ENCODE measurements at places on chromosomes 11 and 22. TPM values are rescaled to one million over a fixed set of nuclear protein-coding genes. Genes with fewer than 3 reads are reported as not detected.

GRCh38 chr11:279040-279965 is 1.1 kb downstream of the NLRP6 start:
- H3K27me3 ChIP-seq: peaks cover 52% of the 10 kb centered on the region
- no peak overlapping the region for H3K4me3 ChIP-seq
- H3K4me1 ChIP-seq: peaks cover 34% of the 10 kb centered on the region
- no peaks in the 10 kb centered on the region for H3K36me3 ChIP-seq
- DNase-seq: peak; percentile 33

GRCh38 chr11:65130631-65131416 is 3.5 kb downstream of the SYVN1 start:
- no peaks in the 10 kb centered on the region for H3K27me3 ChIP-seq
- no peak overlapping the region for H3K4me3 ChIP-seq
- no peak overlapping the region for H3K27ac ChIP-seq
- peak; percentile 5 for DNase-seq
- H3K4me1 ChIP-seq: peaks cover 30% of the 10 kb centered on the region

GRCh38 chr11:61891331-61892084 is at the start of gene FADS3:
Gene FADS3 (minus strand): TSS chr11:61891545. CDS start chr11:61891381, 164 bp downstream.
- H3K27ac ChIP-seq: no peak within 1 kb of the TSS
- peak; percentile 44 for DNase-seq
- no peaks in the 10 kb centered on the region for H3K27me3 ChIP-seq
- peaks cover 28% of the 10 kb centered on the region for H3K4me1 ChIP-seq

DNA sequence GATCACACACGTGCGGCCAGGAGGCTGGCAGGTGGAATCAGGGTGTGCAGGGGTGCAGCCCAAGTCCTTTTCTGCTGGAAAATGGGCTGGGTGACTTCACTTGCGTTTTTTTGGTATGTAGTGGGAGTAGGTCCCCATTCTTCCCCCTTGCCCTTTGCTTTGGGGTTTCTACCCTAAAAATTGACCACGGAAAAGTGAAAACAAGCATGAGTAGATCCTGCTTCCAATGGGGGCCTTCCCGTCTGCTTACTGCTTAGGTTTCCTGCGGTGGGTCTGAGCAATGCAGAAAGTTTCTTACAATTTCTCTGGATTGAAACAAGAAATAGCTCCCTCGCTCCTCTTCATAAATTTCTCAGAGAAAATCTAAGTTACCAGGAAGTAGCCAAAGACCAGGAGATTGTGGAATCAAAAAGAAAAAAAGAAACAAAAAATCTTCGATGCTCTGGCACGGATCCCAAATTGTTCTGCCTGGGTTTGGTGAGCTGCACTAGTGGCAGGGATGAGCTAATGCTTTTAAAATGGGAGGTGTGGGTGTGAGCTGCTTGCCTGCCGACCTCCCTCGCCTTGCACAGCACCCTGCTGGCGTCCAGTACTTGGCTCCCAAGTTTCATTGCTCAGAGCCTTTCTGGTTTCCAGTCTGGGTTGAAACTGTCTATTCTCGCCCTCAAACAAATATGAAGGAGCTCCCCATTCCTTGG is 2.4 kb downstream of the TIMP3 start:
- H3K4me1 ChIP-seq: no peaks in the 10 kb centered on the region
- no peaks in the 10 kb centered on the region for H3K36me3 ChIP-seq
- peaks cover 44% of the 10 kb centered on the region for H3K27me3 ChIP-seq
- H3K4me3 ChIP-seq: no peak overlapping the region
- H3K27ac ChIP-seq: no peak overlapping the region
- no peak for DNase-seq

- peaks cover 22% of the 10 kb centered on the region for H3K36me3 ChIP-seq
- peaks cover 75% of the 10 kb centered on the region for H3K4me1 ChIP-seq
- peak overlapping the region; percentile 2 for H3K4me3 ChIP-seq
- peak overlapping the region; percentile 93 for H3K27ac ChIP-seq
- no peak for DNase-seq
These were observed 5.0 kb upstream of the SH3BP1 start for GRCh38 chr22:37634417-37634924.

- H3K4me1 ChIP-seq: peaks cover 22% of the 10 kb centered on the region
- no peak overlapping the region for H3K27ac ChIP-seq
- DNase-seq: no peak
- H3K27me3 ChIP-seq: no peaks in the 10 kb centered on the region
- no peak overlapping the region for H3K4me3 ChIP-seq
These were observed 57.9 kb downstream of the CD82 start for GRCh38 chr11:44623341-44623730.

Gene LMF2
- 16.6 TPM for polyA plus RNA-seq

Gene ASPHD2
- polyA plus RNA-seq: 4.1 TPM

Gene GALNT18
- polyA plus RNA-seq: not detected

Gene ADAMTS15
- polyA plus RNA-seq: not detected

Gene RIMBP3C
- polyA plus RNA-seq: 0.08 TPM

Gene OR2D3
- not detected for polyA plus RNA-seq
